ENCODE measurements at places on chromosomes 5 and 9. TPM values are rescaled to one million over a fixed set of nuclear protein-coding genes. Genes with fewer than 3 reads are reported as not detected.

The DBH gene
- not detected for total RNA-seq

The FOXD4L5 gene
- under 0.01 TPM for total RNA-seq

The CCL27 gene
- 0.16 TPM for total RNA-seq

The KIF12 gene
- not detected for total RNA-seq

The SPATA9 gene
- not detected for total RNA-seq

The LHX6 gene
- total RNA-seq, result 14.1 TPM

The AP3S1 gene
- 42.4 TPM for total RNA-seq

The SLC46A2 gene
- total RNA-seq, result not detected

The RPL12 gene
- total RNA-seq, result 727 TPM

The ATOX1 gene
- 66.3 TPM for total RNA-seq

The CCDC127 gene
- total RNA-seq, result 3.6 TPM

The RETREG1 gene
- total RNA-seq, result 0.16 TPM

The CDC25C gene
- total RNA-seq, result 3.7 TPM

The WDR31 gene
- total RNA-seq, result 0.63 TPM

The C7 gene
- 0.06 TPM for total RNA-seq

The DAPK1 gene
- total RNA-seq, result 47.8 TPM

The IFNA4 gene
- total RNA-seq, result not detected

The PCDHB11 gene
- 0.16 TPM for total RNA-seq

The KIF20A gene
- total RNA-seq, result 43.3 TPM

The FAM114A2 gene
- 24.1 TPM for total RNA-seq

The LCN12 gene
- total RNA-seq, result not detected

The CCL19 gene
- total RNA-seq, result not detected

The TLR4 gene
- total RNA-seq, result 211 TPM

The C9orf78 gene
- 41.1 TPM for total RNA-seq

The OR2V1 gene
- not detected for total RNA-seq

The GRAMD2B gene
- total RNA-seq, result 3.1 TPM

The ANKRD34B gene
- total RNA-seq, result not detected

The SLC4A9 gene
- under 0.01 TPM for total RNA-seq

The CA9 gene
- not detected for total RNA-seq

The PCDHGA1 gene
- 0.32 TPM for total RNA-seq

The BTNL8 gene
- not detected for total RNA-seq

The DDX4 gene
- not detected for total RNA-seq

The PCSK1 gene
- 0.81 TPM for total RNA-seq

The SH3GLB2 gene
- 46.9 TPM for total RNA-seq

The LVRN gene
- total RNA-seq, result 0.16 TPM

The PCDHGB2 gene
- 5.1 TPM for total RNA-seq

The TCF7 gene
- total RNA-seq, result 0.31 TPM

The TAF11L10 gene
- not detected for total RNA-seq

The WNK2 gene
- not detected for total RNA-seq

The GZMA gene
- 0.13 TPM for total RNA-seq

The KIF24 gene
- total RNA-seq, result 2.3 TPM

The FAM78A gene
- 5.3 TPM for total RNA-seq

The MSH3 gene
- total RNA-seq, result 10.2 TPM

The ADRA1B gene
- under 0.01 TPM for total RNA-seq

The SPINK4 gene
- total RNA-seq, result not detected

The PCBD2 gene
- 2.8 TPM for total RNA-seq

The GMCL2 gene
- not detected for total RNA-seq

The PCDHGA12 gene
- 6.2 TPM for total RNA-seq

The GDA gene
- total RNA-seq, result not detected

The PTGS1 gene
- 5.9 TPM for total RNA-seq

The NME5 gene
- 1.7 TPM for total RNA-seq

All from bladder microvascular endothelial cell (primary cell).